ENCODE measurements at places on chromosomes 5 and 9.

DNA sequence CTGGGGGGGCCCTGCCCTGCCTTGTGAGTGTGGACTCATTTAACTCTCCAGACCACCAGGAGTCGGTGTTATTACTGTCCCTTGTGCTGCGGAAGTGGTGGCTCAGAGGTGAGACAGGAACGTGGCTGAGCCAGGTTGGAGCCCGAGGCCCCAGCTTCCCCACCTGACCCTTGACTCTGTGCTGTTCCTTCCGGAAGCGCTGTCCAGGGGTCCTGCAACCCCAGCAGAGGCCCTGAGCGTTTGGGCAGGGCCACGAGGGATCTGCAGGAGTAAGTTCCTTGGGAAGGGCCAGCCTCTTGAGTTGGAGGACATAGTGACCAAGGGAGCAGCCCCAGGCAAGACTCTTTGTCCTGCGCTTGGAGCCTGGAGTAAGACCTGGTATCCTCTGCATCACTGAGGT, 99.6 kb downstream of the RXRA start:
- peak overlapping the region; percentile 13 for H3K4me3 ChIP-seq
- H3K27me3 ChIP-seq, result no peaks in the 10 kb centered on the region
- DNase-seq, result no peak
- H3K4me1 ChIP-seq, result no peaks in the 10 kb centered on the region

GRCh38 chr5:15575666-15576065, 75.7 kb downstream of the FBXL7 start:
- H3K36me3 ChIP-seq, result no peaks in the 10 kb centered on the region
- H3K4me3 ChIP-seq, result no peak overlapping the region
- no peak overlapping the region for H3K27ac ChIP-seq
- DNase-seq, result no peak

DNA sequence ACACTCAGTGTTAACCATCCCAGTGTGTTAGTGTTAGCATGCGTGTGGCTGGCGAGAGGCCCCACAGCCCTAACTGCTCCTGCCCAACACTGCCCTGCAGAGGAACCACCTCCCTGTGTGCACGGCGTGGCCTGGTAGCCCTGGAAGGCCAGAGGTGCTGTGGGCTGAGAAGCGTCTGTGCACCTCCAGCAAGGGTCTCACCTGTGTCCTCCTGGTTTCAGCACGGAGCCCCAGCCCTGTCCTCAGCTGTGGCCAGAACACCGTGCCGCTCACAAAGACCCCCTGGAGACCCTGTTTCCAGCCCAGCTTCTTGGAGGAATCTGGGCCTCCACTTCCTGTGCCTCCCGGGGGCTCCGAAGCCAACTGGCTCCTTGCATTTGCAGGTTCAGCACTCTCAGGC, 56.1 kb upstream of the NRARP start:
- H3K27ac ChIP-seq, result no peak overlapping the region
- no peaks in the 10 kb centered on the region for H3K27me3 ChIP-seq
- no peak overlapping the region for H3K4me3 ChIP-seq
- H3K4me1 ChIP-seq, result no peaks in the 10 kb centered on the region

- H3K36me3 ChIP-seq, result no peaks in the 10 kb centered on the region
- no peak overlapping the region for H3K27ac ChIP-seq
- DNase-seq, result no peak
- peaks cover 2% of the 10 kb centered on the region for H3K27me3 ChIP-seq
- no peak overlapping the region for H3K4me3 ChIP-seq
Measured at GRCh38 chr5:139852696-139853095, 57.1 kb downstream of the PSD2 start.

DNA sequence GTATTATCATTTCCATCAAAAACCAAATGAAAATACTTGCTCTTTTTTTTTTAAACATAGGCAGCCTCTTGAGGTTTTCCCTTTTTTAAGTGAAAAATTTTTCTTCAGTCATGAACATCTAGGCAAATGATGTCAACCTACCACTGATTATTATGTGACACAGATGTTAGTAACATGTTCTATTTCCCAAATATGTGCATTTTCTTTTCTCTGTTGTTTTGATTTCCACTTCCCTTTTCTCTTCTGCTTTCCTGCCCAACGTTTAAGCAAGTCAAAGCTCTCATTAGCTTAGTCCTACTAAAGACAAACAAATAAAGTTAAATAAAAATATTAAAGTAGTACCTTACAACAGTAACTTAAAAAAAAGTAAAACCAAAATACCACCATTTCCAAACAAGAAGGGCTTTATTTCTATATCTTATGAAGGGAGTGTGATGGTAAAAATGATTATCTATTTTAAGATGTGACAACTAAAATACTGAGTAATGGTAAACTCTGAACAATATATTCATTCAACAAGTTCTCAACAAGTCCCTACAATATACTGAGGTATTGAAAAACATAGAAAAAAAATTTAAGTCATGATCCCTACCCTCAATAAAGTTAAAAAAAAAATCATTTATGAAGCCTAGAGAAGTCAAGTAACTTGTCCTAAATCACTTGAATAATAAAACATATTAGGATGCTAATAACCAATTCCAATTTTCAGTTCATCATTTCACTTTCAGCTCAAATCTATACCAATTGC, 9.4 kb downstream of the SLC38A9 start:
- H3K36me3 ChIP-seq, result peaks cover 13% of the 10 kb centered on the region
- no peak overlapping the region for H3K4me3 ChIP-seq
- DNase-seq, result no peak
- H3K27me3 ChIP-seq, result no peaks in the 10 kb centered on the region
- no peaks in the 10 kb centered on the region for H3K4me1 ChIP-seq

- H3K27ac ChIP-seq, result peak overlapping the region; percentile 62
- peak overlapping the region; percentile 92 for H3K4me3 ChIP-seq
- H3K27me3 ChIP-seq, result no peaks in the 10 kb centered on the region
- peaks cover 25% of the 10 kb centered on the region for H3K4me1 ChIP-seq
- H3K36me3 ChIP-seq, result peaks cover 14% of the 10 kb centered on the region
- DNase-seq, result no peak
Measured at GRCh38 chr9:133991214-133991921, 756 bp downstream of the VAV2 start.

DNA sequence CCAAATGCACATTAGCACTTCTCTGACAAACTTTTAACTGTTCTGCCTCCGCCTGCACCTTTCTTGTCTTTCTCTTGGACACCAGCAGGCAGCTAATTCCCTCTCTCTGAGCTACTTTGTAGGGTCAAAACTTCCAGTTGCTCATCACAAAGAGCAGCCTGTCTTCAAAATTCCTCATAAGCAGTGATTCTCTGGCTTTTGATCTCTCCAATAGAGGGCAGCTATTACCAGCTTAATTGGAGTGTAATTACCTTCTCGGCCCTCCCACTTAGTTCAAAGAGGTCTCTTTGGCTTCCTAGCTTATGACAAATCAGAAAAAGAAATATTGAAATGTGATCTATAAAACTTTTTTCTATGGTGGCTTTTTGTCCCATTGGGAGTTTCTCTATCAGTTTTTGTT, 43.6 kb upstream of the RAD23B start:
- DNase-seq, result no peak
- H3K27me3 ChIP-seq, result peaks cover 4% of the 10 kb centered on the region
- H3K36me3 ChIP-seq, result no peaks in the 10 kb centered on the region
- H3K4me1 ChIP-seq, result no peaks in the 10 kb centered on the region
- no peak overlapping the region for H3K4me3 ChIP-seq

GRCh38 chr9:104980039-104980654, 52.2 kb upstream of the ABCA1 start:
- H3K4me3 ChIP-seq, result no peak overlapping the region
- no peaks in the 10 kb centered on the region for H3K36me3 ChIP-seq
- no peak for DNase-seq
- no peaks in the 10 kb centered on the region for H3K27me3 ChIP-seq
- no peaks in the 10 kb centered on the region for H3K4me1 ChIP-seq
- no peak overlapping the region for H3K27ac ChIP-seq

DNA sequence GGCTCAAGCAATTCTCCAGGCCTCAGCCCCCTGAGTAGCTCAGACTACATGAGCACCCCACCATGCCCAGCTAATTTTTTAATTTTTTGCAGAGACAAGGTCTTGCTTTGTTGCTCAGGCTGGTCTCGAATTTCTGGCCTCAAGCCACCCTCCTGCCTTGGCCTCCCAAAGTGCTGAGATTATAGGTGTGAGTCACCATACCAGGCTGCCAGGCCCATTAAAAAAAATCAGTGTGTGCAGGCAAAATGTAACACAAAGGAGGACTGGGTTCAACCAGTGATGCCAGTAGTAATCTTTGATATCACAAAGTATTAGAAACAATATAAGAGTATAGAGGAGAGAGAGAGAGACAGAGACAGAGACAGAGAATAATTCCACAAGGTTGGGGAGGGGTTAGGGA, 322.7 kb downstream of the MSX2 start:
- no peaks in the 10 kb centered on the region for H3K36me3 ChIP-seq
- DNase-seq, result no peak
- no peaks in the 10 kb centered on the region for H3K27me3 ChIP-seq
- no peak overlapping the region for H3K4me3 ChIP-seq
- H3K4me1 ChIP-seq, result no peaks in the 10 kb centered on the region
- no peak overlapping the region for H3K27ac ChIP-seq

- H3K4me1 ChIP-seq, result no peaks in the 10 kb centered on the region
- peaks cover 14% of the 10 kb centered on the region for H3K36me3 ChIP-seq
- H3K27me3 ChIP-seq, result no peaks in the 10 kb centered on the region
Measured at GRCh38 chr9:2645569-2645968, 24.0 kb downstream of the VLDLR start.

DNA sequence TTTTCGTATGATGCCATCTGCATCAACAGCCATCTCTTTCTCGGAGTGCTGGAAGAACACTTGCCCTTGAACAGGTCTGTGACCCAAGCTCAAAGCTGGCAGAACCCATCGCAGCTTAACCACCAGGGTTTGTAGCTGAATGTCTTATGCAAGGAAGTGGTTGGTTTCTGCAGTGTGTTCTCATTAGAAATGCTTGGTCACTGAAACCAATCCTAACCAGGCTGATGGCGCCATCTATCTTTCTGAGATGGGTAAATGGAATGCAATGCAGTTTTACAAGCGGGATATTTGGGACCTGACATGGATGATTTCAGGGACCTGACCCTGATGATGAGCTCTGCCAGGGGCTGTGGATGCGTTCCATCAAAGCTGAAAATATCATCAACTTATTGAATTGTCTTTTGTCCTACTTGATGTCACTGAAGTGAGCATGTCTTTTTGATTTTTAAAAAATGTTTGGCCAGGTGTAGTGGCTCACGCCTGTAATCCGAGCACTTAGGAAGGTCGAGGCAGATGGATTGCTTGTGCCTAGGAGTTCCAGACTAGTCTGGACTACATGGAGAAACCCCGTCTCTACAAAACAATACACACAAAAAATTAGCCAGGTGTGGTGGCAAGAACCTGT, 28.7 kb downstream of the DMRT3 start:
- H3K36me3 ChIP-seq, result no peaks in the 10 kb centered on the region
- H3K4me3 ChIP-seq, result no peak overlapping the region
- H3K4me1 ChIP-seq, result no peaks in the 10 kb centered on the region
- no peaks in the 10 kb centered on the region for H3K27me3 ChIP-seq

GRCh38 chr5:97554977-97555643, 372.1 kb upstream of the RIOK2 start:
- no peaks in the 10 kb centered on the region for H3K4me1 ChIP-seq
- H3K36me3 ChIP-seq, result peaks cover 2% of the 10 kb centered on the region
- DNase-seq, result no peak

DNA sequence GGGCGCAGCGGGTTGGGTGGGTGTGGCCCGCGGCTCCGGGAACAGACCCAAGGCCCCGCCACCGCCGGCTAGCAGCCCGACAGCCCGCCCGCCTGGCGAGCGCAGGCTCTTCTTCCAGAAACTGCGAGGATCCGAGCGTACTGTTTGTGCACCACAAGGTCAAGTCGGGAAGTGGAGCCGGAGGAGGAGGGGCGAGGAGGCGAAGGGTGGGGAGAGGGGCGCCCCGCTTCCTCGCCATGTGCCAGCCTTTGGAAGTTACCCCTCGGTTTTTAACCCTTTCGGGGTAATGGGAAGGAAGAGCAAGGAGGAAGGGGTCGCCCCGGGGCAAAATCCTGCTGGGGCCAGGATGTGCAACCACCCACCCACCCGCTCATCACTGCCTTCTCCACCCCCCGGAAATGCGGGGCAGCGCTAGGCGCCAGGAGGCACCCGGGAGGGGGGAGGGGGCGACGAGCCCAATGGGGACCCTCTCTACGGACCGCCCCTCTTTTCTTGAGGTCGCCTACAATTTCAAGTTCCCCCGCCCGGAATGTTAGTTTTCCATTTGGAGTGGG, 1.1 kb upstream of the JADE2 start:
- peaks cover 34% of the 10 kb centered on the region for H3K27me3 ChIP-seq
- no peaks in the 10 kb centered on the region for H3K36me3 ChIP-seq
- H3K27ac ChIP-seq, result no peak overlapping the region
- no peak for DNase-seq
- H3K4me1 ChIP-seq, result peaks cover 4% of the 10 kb centered on the region

DNA sequence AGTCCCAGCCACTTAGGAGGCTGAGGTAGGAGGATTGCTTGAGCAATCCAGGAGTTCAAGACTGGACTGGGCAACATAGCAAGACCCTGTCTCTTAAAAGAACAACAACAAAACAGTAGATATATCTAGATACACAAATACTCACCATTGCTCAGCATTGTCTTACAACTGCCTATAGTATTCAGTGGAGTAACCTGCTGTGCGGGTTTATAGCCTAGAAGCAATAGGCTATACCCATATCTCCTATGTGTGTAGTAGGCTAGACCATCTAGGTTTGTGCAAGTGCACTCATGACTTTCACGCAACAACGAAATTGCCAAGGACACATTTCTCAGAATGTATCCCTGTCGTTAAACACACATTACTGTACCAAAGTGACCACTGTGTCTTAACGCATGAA, 44.7 kb downstream of the SLIT3 start:
- H3K4me3 ChIP-seq, result no peak overlapping the region
- H3K36me3 ChIP-seq, result no peaks in the 10 kb centered on the region
- no peak overlapping the region for H3K27ac ChIP-seq
- no peak for DNase-seq
- H3K4me1 ChIP-seq, result no peaks in the 10 kb centered on the region
- H3K27me3 ChIP-seq, result peaks cover 3% of the 10 kb centered on the region

DNA sequence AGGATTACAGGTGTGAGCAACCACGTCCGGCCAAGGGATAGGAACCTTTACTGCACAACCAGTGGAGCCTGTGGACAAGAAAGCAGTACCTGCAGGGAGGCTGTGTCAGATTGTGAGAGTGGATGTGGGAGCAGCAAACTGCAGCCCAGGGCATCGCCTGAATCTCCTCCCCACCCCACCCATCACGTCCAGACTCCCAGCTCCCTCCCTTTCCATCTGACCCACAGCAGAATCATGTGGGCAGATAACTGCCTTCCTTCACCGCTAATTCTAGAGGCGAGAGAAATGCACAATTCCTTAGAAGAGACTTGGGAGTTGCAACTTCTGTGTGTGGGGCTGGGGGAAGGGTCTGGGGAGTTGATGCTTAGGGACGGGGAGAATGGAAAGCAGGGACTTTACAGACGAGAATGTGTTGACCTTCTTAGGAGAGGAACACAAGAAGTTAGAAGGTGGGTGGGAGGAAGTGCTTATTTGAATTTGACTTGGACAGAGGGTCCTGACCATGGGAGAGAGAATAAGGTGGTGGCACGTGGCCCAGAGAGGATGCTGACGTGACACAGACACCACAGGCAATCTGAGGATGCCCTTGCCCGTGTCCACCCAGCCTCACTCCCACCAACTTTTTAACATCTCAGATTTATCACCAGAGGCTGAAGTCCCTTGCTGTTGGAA, 4.5 kb upstream of the LCP2 start:
- H3K27me3 ChIP-seq, result no peaks in the 10 kb centered on the region
- no peak overlapping the region for H3K4me3 ChIP-seq
- DNase-seq, result no peak
- H3K36me3 ChIP-seq, result no peaks in the 10 kb centered on the region
- H3K27ac ChIP-seq, result no peak overlapping the region

Data from neuronal stem cell (in vitro differentiated cells).